NK-92 treated with Interleukin-12 subunit alpha and Interleukin-12 subunit beta, amount 100 ng/mL, for 24 hours (cell line): ENCODE measurements at places on chromosomes 2 and 18.
A peak's percentile ranks its signal among the peaks of the same experiment; 100 is the strongest.

- no peak for DNase-seq
Measured at GRCh38 chr2:240622060-240622411, 3.2 kb upstream of the GPR35 start.

GRCh38 chr2:238504181-238504931 is 77.6 kb downstream of the ASB1 start:
- no peak for DNase-seq

DNA sequence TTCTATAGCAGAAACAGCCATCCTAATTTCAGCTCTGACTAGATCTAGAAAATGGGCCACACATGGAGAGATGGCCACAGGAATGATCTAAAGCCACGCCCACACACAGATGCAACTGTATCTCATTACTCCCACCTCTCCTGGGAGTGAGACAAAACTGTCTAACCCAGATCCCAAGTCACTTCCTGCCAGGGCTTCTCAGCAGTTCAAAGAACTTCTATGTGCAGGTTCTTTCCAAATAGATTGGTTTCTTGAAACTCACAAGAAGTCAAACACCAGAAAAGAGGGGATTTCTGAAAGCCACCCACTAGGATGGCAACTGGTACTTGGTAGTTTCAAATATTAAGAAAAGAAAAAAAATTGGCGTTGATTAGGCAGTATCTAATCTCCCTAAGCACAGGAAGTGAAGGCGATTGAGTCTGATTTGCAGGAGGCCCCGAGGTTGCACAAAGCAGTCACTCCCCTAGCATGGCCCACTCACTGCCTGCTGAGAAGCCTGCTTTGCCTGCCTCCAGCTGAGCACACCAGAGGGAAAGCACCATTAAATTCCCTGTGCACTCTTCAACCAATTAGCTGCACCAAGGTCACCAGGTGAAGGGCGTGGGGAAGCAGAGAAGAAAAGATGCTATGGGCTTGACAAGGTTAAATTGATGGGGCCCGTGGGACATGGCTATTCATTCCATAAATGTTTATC is 51.1 kb downstream of the PAPOLG start:
- DNase-seq: no peak

DNA sequence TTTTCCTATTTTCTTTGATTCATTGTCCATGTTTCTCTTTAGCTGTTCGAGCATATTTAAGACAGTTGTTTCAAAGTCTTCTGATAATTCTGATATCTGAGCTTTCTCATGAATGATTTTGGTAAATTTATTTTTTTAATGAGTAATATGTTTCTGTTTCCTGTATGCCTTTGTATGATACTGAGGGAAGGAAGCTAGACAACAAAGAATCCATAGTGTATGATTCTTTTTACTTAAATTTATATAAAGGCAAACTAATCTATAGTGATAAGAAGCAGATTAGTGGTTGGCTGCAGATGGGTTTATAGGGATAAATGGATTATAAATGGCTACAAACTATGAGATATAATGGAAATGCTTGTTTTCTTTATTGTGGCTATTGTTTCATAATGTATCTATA is 352.7 kb upstream of the CDH2 start:
- DNase-seq: no peak

DNA sequence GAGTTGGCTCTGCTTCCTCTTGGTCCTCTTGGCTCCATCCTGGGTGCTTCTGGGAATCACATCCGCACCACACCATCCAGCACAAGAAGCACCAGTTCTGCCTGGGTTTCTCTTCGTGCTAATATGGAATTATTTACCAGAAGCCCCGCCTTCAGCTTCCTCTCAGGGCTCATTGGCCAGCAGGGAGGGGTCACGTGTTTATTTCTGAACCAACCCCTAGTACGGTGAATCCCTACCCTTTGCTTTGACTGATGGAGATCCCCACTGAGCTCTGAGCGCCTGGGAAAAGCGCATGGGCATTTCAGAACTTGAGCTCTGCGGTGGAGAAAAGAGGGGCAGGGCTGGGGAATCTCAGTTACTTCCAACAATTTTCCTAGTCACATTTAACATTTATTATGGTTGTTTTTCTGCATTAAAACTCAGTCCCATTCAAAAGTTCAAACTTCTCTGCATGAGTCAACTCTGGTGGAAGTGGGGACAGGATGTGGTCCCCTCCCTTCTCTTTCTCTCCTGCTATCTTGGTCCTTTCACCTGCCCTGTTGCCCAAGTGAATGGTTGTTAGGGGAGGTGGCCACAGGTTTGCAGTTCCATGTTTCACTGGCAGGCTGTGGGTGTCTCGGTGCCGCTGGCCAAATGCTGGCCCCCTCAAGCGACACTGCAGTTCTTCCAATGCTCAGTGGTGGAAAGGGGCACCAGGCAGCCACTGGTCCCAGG is 76.4 kb upstream of the TTC39C start:
- peak; percentile 51 for DNase-seq

DNA sequence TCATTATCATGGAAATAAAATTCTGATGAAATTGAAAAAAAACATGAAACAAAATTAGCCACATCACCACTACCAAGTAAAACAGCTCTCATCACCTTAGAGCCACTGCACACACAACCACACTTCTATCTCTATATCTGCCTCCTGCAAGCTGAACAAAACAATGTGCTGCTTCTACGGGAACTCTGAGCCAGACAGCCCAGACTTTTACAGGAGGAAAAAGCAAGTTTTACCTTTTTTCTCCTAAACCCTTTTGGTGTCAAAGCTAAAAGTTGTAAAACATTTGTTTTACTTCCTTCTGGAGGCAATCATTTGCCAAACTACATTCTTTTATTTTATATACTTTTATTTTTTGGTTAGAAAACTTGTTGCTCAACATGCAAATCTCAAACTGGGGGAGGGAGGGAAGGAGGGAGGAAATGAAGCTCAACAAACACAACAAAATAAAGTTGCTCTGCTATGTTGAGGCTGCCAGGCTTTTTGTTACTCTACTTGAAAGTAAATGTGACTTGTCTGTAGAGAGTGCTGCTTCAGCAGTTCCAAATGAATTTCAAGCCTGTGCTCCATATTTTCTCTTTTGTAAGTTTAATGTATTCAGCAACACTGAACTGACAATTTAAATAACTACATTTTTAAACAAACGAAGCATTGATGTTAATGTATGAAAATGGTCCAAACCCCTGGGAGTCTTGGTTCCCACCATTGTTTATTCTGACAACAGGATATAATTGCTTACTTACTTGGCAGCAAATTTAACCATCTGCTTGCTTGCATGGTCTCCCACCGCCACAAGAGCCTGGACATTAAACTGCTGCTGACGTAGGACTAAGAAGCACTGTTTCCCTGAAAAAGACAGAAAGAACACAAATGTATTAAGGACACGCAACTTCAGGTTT is 24.5 kb downstream of the DARS1 start:
- no peak for DNase-seq
